Activated CD4-positive, alpha-beta T cell treated with anti-CD3 and anti-CD28 coated beads, Interleukin-2, amount 10 ng/mL, durations not matched to agents 24 days and 14 days (primary cell): ENCODE measurements at places on chromosomes 7 and 10. TPM values are rescaled to one million over a fixed set of nuclear protein-coding genes. Genes with fewer than 3 reads are reported as not detected.

- DNase-seq = peak; percentile 63
Observed at GRCh38 chr10:97332591-97333350, 1.8 kb downstream of the FRAT2 start.

DNA sequence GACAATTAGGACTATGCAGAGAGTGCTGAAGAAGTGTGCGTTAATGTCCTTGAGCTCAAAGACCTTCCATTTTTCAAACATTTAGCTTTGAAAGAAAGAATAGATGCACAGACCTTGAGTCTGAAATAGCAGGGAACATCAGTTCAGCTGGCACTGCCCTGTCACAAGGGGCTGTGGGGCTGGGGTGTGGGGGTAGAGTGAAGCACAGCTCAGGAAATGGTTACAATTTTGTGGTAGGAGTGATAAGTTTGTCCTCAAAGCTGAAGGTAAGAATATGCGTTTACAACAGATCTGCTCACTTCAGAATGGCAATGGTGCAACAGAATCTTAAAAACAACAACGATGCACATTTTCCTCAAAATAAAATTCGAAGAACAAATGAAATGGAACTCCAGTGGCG is 33.6 kb downstream of the SMKR1 start:
- DNase-seq = no peak

GRCh38 chr7:2253021-2253420 is 11.0 kb downstream of the NUDT1 start:
- no peak for DNase-seq

DNA sequence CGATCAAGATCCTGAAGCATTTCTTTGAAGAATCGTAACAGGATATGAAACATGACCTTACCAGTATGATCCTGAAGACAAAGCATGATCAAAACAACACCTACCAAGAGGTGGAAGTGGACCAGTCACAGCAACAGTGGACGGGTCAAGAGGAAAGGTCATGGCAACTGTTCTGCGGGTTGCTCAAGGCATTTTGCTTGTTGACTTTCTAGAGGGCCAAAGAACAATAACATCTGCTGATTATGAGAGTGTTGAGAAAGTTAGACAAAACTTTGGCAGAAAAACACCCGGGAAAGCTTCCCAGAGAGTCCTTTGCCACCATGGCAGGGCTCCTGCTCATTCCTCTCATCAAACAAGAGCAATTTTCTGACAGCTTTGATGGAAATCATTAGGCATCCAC is 65.6 kb upstream of the LRRC18 start:
- DNase-seq = no peak

GRCh38 chr7:43850348-43851116 is 18.8 kb downstream of the MRPS24 start:
- no peak for DNase-seq

DNA sequence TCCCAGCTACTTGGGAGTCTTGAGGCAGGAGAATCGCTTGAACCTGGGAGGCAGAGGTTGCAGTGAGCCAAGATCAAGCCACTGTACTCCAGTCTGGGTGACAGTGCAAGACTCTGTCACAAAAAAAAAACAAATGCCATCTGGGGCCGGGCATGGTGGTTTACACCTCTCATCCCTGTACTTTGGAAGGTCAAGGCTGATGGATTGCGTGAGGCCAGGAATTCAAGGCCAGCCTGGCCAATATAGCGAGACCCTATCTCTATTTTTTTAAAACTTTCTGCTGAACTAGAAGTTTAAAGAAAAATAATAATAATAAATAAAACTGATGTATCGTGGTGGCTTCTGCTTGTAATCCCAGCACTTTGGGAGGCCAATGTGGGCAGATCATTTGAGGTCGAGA is 15.7 kb upstream of the RNF216 start:
- DNase-seq = no peak

DNA sequence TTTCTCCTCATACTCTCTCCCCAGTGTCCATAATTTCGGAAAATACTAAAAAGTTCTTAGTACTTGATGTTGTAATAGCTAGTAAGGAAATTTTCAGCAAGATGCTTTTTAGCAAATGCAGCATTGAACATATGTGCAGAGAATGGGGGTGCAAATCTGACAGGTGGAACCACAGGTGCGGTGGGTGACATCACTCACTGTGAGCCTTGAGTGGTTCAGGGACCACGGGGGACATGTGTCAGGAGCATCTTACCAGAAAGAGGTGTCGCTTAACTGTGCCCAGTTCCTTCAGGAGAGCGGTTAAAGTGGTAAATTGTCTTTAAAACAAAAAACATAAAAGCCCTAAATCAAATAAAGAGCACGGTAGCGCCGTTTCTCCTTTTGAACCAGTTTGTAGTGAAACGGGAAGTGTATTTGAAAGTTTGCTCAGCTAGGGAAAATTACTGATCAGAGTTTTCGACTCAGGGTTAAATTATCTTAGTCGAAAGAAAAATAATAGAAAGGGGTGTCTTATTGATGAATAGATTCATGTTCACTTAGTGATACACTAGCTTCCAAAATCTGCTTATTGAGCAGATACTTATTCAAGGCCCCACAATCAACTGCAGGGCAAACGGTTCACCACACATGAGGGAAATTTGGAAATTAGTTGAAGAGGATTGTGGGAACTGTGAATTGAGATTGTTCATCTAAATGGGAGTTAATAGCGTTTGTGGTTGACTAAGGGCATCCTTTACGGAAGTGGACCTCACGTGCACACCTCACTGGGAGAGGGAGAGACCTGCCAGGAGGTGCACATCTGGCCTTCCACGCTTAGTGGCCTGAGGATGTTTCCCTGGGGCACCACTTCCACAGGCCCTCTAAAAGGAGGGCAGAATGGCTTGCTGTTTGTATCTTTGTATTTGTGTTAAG is 12.7 kb downstream of the CUL1 start:
- DNase-seq = no peak

GOLGA7B gene
- 0.33 and 0.37 TPM in 2 replicates for total RNA-seq

LUC7L2 gene
- total RNA-seq = 164 and 172 TPM in 2 replicates
